ENCODE measurements at places on chromosomes 13 and 19.

GRCh38 chr19:876089-876488 lies 16.6 kb downstream of the CFD start:
- no peak for DNase-seq

GRCh38 chr19:28504727-28505126 lies 708.2 kb downstream of the UQCRFS1 start:
- DNase-seq, result no peak

DNA sequence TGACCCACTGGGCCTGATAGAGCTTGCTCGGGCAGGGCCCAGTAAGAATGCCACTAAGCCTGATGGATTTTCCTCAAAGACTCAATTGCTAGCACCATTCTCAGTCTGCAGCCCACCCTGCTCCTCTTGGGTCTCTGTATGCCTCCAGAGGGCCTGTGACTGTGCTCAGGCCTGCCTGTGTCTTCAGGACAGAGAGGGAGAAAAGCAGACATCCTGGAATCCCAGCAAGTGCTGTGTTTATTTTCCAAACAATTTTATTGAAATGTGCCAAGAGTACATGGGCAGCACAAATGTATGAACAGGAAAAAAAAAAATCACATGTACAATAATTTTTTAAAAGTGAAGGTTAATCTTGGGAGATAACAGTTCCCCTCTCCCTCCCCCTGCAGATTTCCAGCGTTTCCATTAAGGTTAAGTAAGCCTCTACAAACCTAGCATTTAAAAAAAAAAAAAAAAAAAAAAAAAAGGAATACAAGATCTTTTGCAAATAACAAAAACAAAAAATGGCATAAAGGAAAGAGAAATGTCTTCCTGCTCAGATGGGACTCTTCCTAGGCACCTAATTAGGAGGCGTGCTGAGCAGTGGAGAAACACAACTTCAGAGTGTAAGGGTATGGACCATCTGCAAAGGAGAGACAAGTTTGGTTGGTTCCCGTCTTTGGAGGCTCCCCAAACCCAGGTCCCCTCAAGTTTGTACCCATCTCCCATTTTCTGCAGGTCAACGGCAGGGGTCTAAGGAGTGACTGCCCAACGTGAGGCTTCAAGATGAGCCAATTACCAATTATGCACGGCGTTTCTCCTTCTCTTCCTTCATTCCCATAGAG lies 4.8 kb upstream of the ECH1 start:
- DNase-seq, result no peak

DNA sequence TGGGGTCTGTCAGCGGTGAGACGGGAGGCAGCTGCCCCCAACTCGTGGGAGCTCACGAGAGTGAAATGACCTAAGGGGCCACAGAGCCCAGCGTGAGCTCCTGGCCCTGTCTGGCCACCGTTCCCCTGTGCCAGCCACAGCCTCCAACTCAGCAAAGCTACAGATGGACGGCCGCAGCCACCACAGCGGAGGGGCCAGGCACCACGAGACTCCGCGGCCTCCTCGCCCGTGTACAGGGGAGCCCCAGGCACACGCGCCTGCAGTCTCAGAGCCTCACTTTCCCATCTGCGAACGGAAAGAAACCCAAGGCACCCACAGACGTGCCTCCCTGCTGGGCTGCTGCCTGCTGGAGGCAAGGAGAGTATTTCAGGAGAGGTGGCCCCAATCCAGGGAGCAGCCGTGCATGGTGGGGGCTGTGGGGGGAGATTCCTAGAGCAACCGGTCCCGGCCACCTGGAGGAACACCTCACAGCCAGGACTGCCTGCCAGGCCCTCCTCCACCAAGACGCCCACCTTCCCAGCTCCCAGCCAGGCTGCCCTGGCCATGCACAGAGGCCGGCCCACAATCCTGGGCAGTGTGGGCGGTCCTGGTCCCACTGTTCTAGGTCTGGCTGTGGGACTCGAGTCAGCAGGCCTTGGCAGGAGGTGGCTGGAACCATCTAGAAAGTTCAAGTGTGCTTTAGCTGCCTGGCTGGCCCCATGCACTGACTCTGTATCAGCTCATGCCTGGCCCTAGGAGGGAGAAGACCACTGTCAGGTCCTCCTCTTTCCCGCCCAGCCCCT lies 1.9 kb downstream of the MKNK2 start:
- no peak for DNase-seq

GRCh38 chr13:98782654-98783053 lies 30.2 kb upstream of the SLC15A1 start:
- no peak for DNase-seq

DNA sequence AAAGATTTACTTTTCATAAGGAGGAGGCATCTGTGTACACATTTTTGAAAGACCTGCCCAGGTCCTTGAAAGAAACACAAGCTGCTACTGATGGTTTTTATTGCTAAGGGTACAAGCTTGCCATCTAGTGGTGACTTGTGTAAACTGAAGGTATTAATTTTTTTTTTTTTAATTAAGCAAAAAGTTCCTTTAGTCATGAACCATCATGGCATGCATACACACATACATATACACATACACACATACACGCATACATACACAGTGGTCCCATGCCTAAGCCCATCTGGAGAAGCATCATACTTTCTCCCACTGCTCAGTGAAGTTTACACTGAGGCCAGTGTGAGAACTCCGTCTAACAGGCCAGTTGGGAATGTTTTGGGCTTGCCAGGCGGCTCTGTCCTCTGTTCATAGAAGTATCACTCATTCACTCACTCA lies 312.5 kb downstream of the DCLK1 start:
- DNase-seq, result peak; percentile 11

DNA sequence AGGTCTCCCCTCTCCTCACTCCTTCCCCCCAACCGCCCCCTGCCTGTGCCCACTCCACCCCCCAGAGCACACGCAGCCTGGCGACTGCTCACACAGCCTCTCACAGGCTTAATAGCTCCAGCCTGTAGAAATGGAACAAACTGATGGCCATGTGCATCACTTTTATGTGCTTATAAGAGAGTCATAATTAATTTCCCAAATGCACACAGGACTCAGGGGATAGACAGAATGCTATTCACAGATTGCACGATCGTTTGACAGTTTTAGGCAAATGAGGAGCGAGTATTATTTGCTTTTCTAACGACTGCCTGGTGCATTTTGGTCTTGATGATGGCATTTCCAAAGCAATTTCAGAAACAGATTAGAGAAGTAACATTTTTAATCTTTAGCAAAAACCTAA lies 97.7 kb upstream of the VSTM2B start:
- DNase-seq, result no peak

- DNase-seq, result no peak
Measured at GRCh38 chr19:49455773-49456172, 2.7 kb downstream of the ALDH16A1 start.

GRCh38 chr13:33694546-33694945 lies 123.4 kb upstream of the RFC3 start:
- no peak for DNase-seq

DNA sequence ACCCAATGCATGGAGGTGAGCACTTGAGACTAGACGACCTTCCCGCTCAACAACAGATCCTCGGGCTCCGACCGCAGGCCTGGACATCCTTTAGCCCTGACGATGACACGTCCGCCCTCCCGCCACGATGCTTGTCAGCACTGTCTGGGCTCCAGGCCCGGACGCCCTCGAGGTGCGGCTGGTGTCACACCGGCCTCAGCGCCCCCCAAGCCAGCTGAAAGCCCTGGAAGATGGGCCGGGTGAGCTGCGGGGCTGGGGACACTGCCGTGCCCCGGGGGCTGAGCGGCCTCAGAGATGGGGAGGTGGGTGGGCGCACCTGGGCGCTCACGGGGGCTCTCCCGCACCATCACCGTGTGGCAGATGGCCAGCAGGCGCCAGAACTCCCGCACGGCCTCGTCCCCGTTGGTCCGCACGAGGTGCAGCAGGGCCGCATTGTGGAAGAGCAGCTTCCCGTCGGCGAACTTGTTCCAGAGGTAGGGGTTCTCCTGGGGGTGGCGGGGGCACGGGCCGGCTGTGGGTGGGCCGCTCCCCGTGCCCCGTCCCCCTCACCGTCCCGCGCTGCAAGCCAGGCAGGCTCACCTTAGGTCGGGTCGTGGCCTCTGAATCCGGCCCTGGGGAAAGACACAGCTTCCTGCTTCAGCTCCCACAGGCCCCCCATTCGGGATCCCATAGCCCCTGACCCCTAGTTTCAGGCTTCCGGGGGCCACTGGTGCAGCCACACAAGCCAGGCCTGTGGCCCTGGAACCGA lies 15.5 kb downstream of the ATP8B3 start:
- DNase-seq, result no peak

DNA sequence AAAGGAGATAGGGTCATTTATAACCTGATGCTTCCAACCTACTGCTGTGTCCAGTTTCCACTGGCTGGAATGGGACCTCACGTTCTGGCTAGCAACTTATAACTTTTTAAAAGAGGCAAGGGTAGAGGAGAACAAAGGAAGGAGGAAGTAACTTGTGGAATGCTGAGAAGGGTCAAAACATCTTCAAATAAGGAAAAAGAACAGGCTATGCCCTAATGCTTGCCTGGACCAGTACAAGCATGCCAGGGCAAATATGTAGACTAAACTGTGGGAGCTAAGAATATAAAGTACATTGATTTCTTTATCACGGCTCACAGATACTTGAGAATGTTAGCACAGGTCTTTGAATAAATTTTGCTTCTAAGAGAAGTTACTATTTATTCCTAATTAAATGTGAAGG lies 1.5 kb upstream of the ZNF561 start:
- DNase-seq, result no peak

- no peak for DNase-seq
Measured at GRCh38 chr19:6521718-6522646, 8.8 kb upstream of the TNFSF9 start.

DNA sequence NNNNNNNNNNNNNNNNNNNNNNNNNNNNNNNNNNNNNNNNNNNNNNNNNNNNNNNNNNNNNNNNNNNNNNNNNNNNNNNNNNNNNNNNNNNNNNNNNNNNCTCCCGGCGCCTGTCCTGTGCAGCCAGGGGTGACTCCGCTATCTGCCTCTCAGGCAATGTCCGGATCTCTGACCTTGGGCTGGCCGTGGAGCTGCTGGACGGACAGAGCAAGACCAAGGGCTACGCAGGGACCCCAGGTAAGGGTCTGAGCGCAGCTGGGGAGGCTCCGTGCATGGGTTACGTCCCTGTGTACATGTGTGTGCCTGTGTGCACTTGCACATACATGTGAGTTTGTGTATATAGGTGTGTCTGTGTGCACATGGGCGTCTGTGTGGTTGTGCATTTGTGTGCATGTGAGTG lies 36.1 kb upstream of the TMEM255B start:
- DNase-seq, result no peak

DNA sequence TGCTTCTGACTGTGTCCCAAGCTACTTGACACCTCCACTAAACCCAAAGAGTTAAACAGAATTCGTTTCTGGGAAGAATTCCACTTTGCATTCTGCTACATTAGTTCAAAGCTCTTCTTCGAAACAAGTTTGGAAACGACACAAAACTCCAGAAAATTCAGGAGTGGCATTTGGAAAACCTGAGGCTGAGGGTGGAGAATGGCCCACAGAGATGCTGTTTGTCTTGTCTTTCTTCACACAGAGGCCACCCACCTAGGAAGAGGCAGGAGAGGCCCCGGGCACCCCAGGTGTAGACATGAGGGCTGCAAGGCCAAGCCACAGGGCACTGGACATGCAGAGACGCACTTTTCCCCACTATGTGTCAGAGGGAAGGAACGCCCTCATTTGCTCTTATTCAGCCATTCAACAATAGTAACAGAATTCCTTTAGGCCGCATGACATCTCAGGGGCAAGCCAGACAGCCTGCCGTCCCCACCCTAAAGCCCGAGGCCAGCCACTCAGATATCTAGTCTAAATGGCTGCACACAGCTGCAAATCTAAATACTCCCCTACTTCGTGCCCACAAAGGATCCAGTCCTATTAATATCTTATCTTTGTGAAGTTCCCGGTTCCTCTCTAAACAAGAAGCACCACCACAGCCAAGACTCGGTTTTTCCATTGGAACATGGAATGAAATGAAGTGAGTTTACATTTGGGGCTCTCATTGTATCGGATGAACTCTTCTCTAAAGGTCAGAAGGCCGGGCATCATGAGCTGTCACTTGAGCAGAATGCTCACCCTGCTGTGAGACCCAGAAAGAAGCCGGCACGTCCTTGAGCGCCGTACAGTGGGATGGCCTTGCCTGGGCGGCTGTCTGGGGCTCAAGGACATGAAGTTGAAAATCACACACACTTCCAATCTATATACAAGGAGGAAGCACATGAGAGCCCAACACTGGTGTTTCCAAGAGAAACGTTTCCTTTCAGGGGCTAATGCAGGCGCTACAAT lies 19.8 kb downstream of the COL4A1 start:
- no peak for DNase-seq

GRCh38 chr13:34430294-34430693 lies 511.8 kb upstream of the NBEA start:
- DNase-seq, result no peak

DNA sequence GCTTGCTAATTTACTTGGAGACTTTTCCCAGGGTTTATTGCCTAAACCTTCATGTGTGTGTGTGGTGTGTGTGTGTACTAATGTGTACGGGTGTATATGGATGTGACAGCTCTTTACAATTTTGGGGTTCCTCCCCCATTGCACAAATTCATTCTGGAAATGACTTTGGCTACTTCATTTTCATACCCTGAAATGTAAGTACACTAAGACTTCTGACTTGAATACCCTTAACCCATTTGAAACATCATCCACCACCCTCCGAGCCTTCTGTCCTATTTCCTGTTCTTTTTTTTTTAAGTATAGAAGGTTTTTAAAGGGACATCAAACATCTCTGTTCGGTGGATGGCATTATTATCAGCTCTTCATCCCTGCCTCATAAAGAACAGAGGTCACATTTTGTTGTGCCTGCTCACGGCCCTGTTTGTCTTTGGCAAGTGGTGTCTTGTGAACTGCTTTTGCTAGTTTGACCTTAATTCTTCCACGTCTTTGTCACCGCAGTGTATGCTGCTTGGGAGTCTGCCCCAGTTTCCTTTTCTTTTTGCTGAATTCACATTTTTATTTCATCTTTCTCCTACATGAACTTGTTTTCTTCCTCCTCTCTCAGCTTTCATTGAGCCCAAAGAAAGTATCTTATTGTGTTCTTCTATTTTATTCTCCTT lies 228.3 kb downstream of the FOXO1 start:
- DNase-seq, result no peak

GRCh38 chr13:110334841-110335490 lies 27.9 kb downstream of the COL4A2 start:
- no peak for DNase-seq

- no peak for DNase-seq
Measured at GRCh38 chr19:50501568-50502475, 9.2 kb downstream of the JOSD2 start.

- no peak for DNase-seq
Measured at GRCh38 chr19:40270362-40271089, 14.6 kb downstream of the AKT2 start.

- no peak for DNase-seq
Measured at GRCh38 chr19:8142513-8142900, 6.9 kb downstream of the FBN3 start.

- no peak for DNase-seq
Measured at GRCh38 chr13:108214441-108215271, 680 bp downstream of the LIG4 start.

Data from hepatic stellate cell (primary cell).